Heart right ventricle (tissue), 16 donors: ENCODE measurements at places on chromosomes 4 and X.
A peak's percentile ranks its signal among the peaks of the same experiment; 100 is the strongest.

DNA sequence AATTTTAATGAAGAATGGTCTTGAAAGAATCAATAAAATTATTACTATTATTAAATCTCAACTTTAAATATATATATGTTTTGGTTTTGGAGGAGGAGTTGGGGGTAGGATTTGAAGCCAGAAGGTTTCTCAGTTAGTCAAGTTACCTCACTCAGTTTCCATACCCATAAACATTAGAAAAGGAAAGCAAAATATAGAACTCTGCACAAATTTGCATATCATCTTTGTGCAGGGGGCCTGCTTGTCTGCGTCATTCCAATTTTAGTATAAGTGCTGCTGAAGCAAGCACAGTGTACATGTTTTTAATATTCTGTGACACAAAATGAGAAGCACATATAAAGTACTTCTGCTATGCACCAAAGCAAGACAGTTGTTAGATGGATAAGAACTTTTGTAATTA is 47.5 kb upstream of the SCRG1 start:
- DNase-seq: no peak

GRCh38 chr4:102606846-102607450 is 105.8 kb downstream of the NFKB1 start:
- DNase-seq: no peak

- no peak for DNase-seq
These were observed 22.6 kb upstream of the GNRHR start for GRCh38 chr4:67776746-67777145.

GRCh38 chrX:42021058-42021457 is 97.7 kb upstream of the CASK start:
- DNase-seq: no peak

- DNase-seq: peak; percentile 4
These were observed at the start of gene ZCCHC12 for GRCh38 chrX:118823263-118824172. ZCCHC12 (plus strand) TSS chrX:118823824; CDS start chrX:118825245, 1,421 bp downstream.

DNA sequence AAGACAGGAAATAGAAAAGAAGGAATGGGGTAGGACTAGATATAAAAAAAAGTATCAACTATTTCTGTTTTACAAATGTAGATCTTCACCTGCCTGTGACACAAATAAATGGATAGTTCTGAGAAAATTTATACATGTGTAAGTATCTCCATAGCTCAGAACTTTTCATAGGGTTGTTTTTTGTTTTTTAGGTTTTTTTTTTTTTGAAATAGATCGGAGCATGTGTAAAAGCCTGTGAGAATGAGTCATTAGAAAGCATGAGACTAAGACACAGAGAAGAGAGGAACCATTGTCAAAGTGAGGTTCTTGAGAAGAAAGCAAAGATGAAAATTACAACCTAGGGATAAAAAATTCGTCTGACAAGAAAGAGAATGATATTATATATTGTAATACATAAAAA is 481.6 kb downstream of the PABPC4L start:
- no peak for DNase-seq

GRCh38 chr4:41718907-41719306 is 29.6 kb downstream of the PHOX2B start:
- DNase-seq: no peak

DNA sequence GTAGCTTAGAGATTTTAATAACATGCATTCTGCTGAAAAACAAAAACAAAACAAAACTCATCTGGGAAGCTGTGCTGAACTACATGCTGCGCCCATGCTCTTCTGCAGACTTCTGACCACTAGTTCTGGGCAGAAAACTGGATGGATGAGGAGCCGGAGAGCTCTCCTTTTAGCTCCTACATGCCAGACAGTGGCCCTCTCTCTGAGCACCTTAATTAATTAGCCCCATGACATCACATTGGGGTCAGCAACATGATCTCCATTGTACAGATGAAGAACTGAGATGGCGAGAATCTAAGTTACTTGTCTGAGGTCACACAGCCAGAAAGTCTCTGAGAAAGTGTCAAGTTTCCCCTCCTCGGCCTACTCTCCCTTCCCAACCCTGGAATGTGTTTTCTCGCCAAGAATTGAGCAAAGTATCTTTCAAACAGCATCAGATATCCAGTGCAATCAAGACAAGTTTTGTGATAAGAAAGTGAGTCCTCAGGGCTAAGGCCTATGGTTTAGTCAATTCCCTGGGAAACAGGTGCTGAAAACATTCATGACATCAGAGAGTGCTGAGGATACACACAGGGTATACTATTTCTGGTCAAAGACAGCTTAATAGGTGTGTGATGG is 21.6 kb downstream of the SCD5 start:
- DNase-seq: no peak

DNA sequence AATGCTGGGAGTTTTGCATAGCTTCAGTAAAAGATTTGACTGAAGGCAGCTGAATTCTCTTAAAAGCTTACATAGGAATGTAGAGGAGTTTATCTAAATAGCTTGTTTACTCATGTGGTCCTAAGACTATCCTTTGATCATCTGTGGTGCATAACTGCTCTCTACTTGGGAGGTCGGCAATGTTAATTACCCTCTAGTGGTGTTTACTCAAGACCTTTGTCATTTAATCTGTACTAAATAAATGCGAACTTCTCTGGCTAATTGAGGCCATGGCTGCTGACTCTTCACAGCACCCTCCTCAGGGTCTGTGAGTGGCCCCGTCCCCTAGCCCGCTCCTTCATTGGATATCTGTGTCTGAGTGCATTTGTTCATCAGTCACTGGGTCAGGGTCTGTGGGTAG is 13.8 kb upstream of the TMEM33 start:
- DNase-seq: no peak

DNA sequence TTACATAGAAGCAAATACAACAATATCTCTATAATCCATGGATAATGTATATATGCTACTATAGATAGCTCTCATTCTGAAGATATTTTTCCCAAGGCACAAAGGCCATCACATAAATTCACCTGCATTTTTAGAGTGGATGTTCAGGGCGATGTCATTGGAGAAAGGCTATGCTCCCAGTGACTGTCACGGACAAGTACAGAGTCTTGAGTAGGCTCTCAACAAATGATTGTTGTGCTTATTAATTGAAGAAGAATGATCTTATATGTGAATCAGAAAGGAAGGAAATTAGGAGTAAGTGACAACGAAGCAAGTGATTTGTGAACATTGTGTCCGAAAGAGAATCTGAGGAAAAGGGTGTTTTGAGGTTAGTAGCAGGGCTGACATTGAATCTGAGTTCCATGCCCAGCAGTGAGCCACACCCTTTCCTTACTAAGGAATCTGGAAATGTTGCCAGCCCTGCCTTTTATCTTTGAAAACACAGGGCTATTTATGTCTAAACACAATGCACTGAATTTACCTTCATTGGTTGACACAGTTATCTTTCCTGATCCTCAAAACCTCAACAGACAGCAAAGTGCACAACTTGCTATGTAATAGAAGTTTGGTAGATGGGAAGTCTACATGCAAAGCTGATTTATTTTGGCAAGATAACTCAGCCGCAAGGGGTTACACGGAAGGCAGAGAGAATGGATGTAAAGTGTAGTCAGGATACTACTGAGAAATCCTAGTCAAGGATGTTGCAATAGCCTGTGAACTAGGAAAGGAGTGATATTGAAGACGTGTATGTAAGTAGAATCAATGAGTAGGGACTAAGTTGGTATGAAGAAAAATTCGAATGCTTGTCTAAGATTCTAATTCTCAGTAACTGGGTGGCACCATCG is 50.4 kb downstream of the SORBS2 start:
- DNase-seq: no peak

DNA sequence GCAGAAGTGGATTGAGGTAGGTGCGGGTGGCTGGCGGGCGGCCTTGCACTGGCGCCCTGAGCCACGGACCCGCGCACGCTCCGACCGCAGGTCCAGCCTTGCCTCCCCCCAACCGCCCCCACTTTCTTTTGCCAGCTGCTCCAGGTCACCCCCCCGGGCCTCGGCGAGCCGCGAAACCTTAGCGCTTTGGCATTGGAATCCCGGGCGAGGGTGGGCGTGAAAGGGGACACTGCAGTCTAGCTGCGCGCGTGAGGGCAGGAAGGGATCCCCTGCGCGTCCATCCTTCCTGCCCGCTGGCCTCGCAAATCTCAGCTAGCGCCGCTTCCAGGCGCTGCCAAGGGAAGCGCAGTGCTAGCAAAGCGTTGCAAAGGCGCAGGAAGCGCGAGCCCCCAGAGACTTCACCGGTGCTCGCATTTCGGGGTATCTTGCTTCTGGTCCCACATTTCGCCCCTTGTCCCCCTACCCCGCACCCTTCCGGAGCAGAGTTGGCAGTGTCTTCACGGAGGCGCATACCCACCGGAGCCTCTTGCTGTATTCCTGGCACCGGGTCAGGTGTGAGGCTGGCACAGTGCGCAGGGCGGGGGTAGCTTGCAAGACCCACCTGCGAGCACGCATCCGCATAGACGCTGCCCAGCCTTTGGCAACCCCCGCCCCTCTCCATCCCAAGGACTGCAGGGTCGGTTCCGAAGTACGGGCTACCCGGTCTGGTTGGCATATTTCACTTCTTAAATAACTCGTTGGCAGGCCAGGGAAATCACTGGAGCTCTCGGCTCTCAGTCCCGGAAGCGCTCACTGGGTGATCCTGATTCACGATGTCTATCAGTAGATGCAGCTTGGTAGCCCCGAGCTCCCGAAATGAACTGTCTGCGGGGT is 104.4 kb downstream of the UCHL1 start:
- peak; percentile 55 for DNase-seq

GRCh38 chr4:37645736-37646135 is 40.4 kb downstream of the RELL1 start:
- DNase-seq: no peak

DNA sequence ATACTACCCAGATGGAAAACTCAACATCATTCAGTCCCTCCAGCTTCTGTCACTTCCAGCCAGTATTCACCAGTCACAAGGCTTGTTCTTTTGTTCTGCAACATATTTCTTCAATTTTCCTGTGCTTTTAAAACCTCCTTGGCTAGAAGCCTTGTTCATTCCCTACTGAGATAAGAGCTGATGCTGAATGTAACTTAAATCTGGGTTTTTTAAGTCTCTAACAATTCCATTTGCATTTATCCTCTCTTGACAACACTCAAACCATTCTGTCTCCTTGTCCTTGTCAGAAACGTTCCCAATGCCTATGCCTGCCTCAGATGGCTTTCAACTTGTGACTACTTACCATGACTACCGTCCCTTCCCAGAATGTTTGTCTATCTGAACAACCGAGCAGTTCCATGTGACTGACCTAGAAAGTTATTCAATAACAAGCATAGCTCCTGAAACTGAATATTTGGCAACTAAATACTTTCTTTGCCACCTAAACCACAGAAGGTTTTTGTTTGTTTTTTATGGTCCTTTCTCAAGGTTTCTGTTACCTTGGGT is 682.9 kb upstream of the GALNTL6 start:
- no peak for DNase-seq

GRCh38 chrX:84168095-84168494 is 19.9 kb downstream of the RPS6KA6 start:
- no peak for DNase-seq

GRCh38 chr4:147157860-147158701 is 212.4 kb upstream of the TTC29 start:
- peak; percentile 21 for DNase-seq

- no peak for DNase-seq
These were observed 109.5 kb downstream of the DDX60 start for GRCh38 chr4:168208957-168209614.

GRCh38 chr4:17920681-17921080 is 100.9 kb downstream of the LCORL start:
- DNase-seq: no peak

DNA sequence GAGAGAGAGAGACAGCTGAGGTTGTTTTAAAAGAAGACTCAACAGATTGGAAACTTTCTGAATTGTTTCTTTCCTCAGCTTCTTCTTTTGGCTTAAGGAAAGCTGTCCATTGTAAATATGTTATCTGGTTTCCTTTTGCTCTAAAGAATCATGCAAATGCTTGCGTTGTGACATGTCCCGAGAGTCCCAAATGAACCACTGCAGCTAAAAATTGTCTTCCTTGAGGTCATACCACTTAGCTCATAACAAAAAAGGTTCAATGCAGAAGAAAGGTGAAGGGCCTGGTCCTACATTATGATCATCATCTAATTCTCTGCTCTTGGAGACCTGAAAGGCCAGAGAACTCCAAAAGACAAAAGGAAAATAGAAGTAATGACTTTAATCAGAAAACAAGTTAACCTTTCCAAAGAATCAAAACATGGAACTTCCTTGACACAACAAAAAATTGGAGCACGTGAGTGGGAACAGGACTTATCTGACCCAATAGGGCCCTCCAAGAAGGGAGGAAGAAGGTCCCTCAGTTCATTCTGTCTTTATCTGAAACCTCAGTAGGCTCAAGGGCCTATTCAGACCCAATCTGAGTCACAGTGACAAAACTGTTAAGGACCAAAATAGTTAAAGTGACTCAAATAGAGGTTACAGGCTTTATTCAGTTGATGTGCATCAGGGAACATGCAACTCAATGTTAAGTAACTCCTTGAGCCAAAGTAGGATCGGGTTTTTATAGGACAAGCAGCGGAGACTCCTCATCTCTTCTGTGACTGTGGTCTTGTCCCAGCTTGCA is 14.7 kb upstream of the VSIG1 start:
- DNase-seq: no peak

GRCh38 chr4:21989351-21989750 is 40.8 kb upstream of the KCNIP4 start:
- no peak for DNase-seq

- no peak for DNase-seq
These were observed 240.8 kb upstream of the PPARGC1A start for GRCh38 chr4:24130637-24131036.

DNA sequence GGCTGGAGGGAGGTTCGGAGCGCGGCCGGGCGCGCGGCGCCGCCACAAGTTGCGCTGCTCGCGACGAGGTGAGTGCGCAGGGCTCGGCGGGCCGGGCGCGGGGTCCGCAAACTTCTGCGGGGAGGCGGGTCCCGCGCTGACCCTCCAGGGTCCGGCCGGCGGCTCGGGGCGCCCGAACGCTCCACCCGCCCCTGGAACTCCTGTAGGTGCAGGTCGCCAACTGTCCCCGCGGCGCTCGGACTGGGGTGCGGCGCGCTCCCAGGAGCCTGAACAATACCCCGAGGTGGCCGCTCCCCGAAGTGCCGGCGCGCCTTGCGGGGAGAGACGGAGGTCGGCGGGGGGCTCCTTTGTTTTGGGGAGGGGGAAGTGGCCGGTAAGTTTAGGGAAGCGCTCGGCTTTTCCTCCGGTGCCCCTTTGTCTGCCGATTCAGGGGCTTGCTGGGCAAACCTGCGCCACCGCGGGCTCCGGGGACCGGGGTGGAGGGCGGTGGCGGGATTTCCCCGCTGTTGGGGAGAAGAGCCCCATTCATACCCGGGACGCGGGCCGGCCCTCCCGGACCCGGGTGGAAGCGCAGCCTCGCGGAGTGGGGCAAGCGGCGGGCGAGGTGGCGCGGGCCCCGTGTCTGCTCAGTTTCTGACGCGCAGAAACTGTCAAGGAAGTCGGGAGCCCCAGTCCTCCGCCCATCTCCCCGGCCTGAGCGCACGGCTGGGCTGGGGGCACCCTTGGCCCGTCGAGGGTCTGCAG is 694 bp downstream of the TBL1X start:
- DNase-seq: peak; percentile 22

- DNase-seq: no peak
These were observed 133.4 kb upstream of the NAP1L5 start for GRCh38 chr4:88831031-88831430.

DNA sequence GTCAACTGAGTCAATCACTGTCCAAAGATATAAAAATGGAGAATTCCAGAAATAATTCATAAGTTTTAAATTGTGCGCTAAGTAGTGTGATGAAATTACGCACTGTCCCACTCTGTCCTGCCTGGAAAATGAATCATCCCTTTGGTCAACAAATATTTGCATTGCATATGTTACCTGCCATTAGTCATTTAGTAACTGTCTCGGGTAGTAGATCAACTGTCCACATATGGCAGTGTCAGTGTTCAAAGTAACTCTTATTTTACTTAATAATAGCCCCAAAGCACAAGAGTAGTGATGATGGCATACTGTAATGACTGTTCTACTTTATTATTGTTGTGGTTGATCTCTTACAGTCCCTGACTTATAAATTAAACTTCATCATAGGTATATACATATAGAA is 3.4 kb downstream of the YTHDC1 start:
- no peak for DNase-seq
